ENCODE measurements at places on chromosomes 13 and 19. TPM values are rescaled to one million over a fixed set of nuclear protein-coding genes. Genes with fewer than 3 reads are reported as not detected.

GRCh38 chr19:38736413-38737280 lies 7.6 kb downstream of the CAPN12 start:
- H3K27ac ChIP-seq, result peak overlapping the region; percentile 43
- H3K4me3 ChIP-seq, result peak overlapping the region; percentile 45
- peaks cover 41% of the 10 kb centered on the region for H3K4me1 ChIP-seq
- DNase-seq, result peak; percentile 81

Gene C13orf42
- total RNA-seq, result not detected

DNA sequence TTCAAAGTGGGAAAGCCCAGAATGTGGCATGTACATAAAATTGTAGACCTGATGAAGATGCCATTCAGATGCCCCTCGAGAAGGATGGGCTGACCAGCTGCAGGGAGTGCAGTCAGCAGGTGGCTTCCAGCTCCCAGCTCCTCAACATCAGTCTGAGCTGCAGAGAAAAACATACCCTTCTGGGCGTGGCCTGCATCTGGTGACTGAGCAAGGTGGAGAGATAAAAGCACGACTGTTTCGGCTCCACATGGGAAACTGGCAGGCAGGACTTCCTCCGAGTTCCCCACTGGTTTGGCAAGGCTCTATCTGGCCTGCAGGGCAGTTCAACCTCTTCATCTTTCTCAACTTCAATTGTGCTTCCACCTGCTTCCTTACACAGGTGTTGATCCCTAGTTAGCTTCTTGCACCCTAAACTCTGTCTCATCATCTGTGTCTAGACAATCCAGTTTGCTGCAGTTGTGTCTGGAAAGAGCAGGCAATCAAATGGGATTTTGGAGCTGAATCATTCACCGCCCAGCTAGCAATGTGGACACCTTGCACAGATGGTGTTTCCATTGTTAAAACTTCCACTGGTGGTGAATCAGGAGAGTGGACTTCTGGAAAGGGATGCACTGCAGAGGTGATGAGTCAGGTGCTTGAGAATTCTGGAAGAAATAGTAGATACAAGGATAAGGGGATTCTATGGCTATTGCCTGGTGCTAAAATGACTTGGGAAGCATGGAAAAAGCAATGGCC lies 56.8 kb downstream of the POLR1D start:
- no peak overlapping the region for H3K4me3 ChIP-seq
- H3K4me1 ChIP-seq, result no peaks in the 10 kb centered on the region
- no peaks in the 10 kb centered on the region for H3K36me3 ChIP-seq
- no peaks in the 10 kb centered on the region for H3K27me3 ChIP-seq
- no peak overlapping the region for H3K27ac ChIP-seq

GRCh38 chr13:51737609-51738008 lies 66.4 kb downstream of the DHRS12 start:
- H3K4me1 ChIP-seq, result peaks cover 41% of the 10 kb centered on the region
- no peak overlapping the region for H3K4me3 ChIP-seq
- no peaks in the 10 kb centered on the region for H3K27me3 ChIP-seq
- DNase-seq, result no peak
- no peak overlapping the region for H3K27ac ChIP-seq
- H3K36me3 ChIP-seq, result peaks cover 12% of the 10 kb centered on the region

- H3K4me3 ChIP-seq, result no peak overlapping the region
- H3K27ac ChIP-seq, result no peak overlapping the region
- H3K4me1 ChIP-seq, result no peaks in the 10 kb centered on the region
These were observed 449.2 kb downstream of the TSHZ3 start for GRCh38 chr19:30900051-30900450.

DNA sequence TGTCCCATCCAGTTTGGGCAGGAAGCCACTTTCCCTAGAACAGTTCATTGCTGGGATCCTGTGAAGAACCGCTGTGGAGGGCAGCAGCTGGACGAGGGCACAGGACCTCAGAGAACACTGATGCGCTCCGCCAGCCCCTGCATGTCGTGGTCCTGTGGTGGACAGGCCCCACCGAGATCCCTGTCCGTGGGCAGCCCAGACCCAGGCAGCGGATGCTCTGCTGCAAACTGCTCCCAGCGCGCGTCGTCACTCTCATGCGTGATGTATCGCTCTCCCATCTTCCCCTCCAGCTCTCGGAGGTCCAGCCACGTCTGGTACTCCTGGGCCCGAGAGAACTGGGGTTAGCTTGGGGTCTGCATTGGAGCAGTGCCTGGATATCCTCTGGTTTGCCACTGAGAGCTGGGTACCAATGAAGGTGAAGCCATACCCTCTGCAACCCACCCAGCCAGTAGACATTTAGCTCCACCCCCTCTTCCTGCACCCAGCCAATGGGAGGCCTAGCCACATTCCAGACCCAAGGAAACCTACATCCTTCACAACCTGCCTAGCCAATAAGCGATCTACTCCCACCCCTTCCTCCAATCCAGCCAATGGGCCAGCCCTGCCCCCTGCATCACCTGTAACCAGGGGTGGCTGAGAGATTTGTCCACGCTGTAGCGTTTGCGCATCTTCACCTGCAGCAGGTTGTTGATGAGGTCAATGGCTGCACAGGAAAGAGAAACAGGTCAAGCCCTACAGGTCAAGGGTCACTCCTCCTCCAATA lies 13.6 kb upstream of the DACT3 start:
- no peaks in the 10 kb centered on the region for H3K4me1 ChIP-seq
- H3K36me3 ChIP-seq, result peaks cover 69% of the 10 kb centered on the region
- no peak overlapping the region for H3K4me3 ChIP-seq
- no peak for DNase-seq

Gene FGF21
- not detected for total RNA-seq

Gene ZNF442
- 2.2 TPM for total RNA-seq

Gene NCCRP1
- 420 TPM for total RNA-seq

DNA sequence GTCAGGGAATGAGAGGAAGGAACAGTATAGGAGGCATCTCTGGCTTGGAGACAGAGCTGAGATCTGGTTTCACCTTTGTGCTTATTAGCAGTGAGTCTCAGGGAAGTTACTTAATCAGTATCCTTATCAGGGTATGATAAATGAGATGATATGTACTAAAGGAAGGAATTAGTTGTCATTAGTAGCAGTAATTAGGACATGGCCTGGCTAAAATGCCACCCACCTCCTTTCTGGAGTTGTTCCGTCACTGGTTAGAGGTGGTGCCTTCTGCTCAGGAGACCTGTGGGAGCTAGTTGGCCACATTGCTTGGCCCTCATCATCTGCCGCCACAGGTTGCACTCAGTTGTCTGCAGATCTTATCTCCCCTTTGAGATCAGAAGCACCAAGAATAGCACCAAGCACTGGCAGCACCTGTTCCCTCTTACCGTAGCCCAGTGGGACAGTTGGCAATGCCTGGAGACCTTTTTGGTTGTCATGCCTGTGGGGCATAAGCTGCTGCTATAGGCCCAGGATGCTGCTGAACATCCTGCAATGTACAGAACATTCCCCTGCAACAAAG lies 4.7 kb downstream of the GPATCH1 start:
- H3K4me1 ChIP-seq, result peaks cover 14% of the 10 kb centered on the region
- no peak for DNase-seq
- no peak overlapping the region for H3K27ac ChIP-seq

DNA sequence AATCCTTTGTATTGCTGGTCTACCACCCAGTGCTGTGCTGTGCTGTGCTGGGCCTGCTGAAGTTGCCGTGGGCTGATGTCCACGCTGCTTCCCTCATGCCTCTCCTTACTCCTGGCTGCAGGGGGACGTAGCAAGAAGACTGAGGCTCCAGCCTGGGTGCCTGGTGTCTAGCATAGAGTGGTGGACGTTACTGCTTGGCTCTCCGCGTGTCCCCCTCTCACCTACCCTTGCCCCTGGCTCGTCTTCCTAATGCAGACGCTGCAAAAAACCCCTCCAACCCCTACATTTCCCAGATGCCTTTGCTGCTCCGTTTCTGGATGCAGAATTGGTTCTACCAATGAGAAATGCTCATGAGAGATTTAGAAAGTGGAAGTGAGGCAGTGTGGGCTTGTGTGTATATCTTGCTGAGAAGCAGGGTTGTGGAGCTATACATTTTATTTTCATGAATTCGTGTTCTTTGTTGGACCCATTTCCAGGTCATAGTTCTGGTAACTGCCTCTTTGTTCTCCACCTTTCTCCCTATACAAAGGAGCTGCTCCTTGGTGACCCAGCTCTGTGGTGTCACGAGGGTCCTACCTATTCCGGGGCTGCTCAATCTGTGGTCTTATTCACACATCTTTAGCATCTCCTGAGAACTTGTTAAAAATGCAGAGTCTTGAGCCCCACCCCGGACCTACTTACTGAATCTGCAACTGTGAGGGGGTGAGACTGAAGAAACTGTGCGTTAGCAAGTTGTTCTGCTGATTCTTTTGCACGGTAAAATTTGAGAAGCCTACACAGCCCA lies 7.9 kb upstream of the DENND1C start:
- DNase-seq, result no peak
- H3K36me3 ChIP-seq, result no peaks in the 10 kb centered on the region
- no peak overlapping the region for H3K4me3 ChIP-seq
- H3K27me3 ChIP-seq, result no peaks in the 10 kb centered on the region
- no peak overlapping the region for H3K27ac ChIP-seq
- H3K4me1 ChIP-seq, result no peaks in the 10 kb centered on the region

Gene IZUMO2
- not detected for total RNA-seq

Gene ALKBH7
- 34.1 TPM for total RNA-seq

Gene MRPL57
- total RNA-seq, result 23.4 TPM

GRCh38 chr19:35130761-35131720 lies 3.8 kb downstream of the LGI4 start:
- peak overlapping the region; percentile 5 for H3K4me3 ChIP-seq
- no peaks in the 10 kb centered on the region for H3K36me3 ChIP-seq
- DNase-seq, result no peak
- H3K27ac ChIP-seq, result no peak overlapping the region
- peaks cover 53% of the 10 kb centered on the region for H3K4me1 ChIP-seq

Gene TUBB4A
- total RNA-seq, result 2.1 TPM

DNA sequence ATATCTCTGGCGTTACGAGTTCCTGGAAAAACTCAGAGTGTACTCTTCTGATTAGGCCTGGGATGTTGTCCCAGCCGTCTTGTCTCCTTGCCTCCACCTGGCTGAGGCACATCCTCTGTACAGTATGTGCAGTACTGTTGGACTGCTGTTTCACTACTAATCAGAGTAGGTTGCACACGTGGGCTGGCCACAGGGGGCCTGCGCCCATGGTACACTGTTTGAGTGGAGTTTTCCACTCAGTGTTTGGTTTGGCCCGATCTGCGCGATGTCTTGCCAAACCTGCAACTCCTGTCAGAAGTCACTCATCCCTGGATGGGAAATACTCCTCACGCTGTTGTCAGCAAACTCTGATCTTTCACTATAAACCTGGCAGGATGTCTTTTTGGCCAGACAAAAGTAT lies 189.6 kb upstream of the CSNK1A1L start:
- no peak overlapping the region for H3K27ac ChIP-seq
- no peaks in the 10 kb centered on the region for H3K27me3 ChIP-seq
- peaks cover 8% of the 10 kb centered on the region for H3K4me1 ChIP-seq
- no peak overlapping the region for H3K4me3 ChIP-seq
- DNase-seq, result no peak

DNA sequence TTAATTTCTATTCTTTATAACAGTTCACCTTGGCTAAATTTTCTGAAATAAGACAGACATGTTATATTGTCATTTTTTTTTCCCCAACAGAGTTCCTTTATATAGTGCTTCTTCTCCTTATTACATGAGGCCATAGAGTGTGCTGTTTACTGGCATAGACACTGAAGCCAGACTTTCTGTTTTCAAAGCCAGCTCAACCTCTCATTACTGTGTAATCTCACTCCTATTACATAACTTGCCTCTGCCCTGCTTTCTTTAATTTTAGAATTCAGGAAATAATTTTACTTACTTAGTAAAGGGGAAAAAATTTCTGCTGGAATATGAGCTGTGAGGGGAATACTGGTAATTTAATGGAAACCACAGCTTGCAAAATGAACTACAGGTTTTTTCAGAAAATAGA lies 1380.4 kb downstream of the SLITRK1 start:
- H3K27ac ChIP-seq, result no peak overlapping the region
- no peaks in the 10 kb centered on the region for H3K36me3 ChIP-seq
- no peaks in the 10 kb centered on the region for H3K4me1 ChIP-seq
- DNase-seq, result no peak
- no peaks in the 10 kb centered on the region for H3K27me3 ChIP-seq
- no peak overlapping the region for H3K4me3 ChIP-seq

- peak; percentile 67 for DNase-seq
- no peak overlapping the region for H3K27ac ChIP-seq
- peaks cover 6% of the 10 kb centered on the region for H3K27me3 ChIP-seq
- peaks cover 8% of the 10 kb centered on the region for H3K4me1 ChIP-seq
- no peak overlapping the region for H3K4me3 ChIP-seq
These were observed 221.2 kb downstream of the ZNF536 start for GRCh38 chr19:30593356-30593755.

- no peaks in the 10 kb centered on the region for H3K4me1 ChIP-seq
These were observed at the start of gene KIR2DL4 for GRCh38 chr19:54803410-54803809. Gene KIR2DL4, plus strand, starts transcription at chr19:54803610. Its CDS starts 42 bp downstream, at chr19:54803652.

DNA sequence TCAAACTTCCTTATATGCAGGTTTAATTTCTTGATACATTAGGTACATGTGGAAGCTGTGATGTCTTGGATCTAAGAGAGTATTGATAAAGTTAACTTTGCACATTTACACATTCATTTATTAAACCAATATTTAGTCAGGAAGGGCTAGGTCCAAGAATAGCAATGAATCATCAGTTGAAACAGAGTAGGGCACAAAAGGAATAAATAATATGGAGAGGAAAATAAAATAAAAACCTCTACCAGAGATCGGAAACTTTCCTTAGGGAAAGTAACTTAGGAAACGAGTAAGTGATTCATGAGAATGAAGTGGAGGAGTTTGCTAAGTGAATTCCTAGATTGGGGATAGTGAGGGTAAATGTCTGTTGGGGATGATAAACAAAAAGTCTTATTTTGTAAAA lies 259.4 kb upstream of the DACH1 start:
- no peak for DNase-seq
- H3K36me3 ChIP-seq, result no peaks in the 10 kb centered on the region
- H3K4me3 ChIP-seq, result no peak overlapping the region

GRCh38 chr13:24788538-24788937 lies 24.6 kb downstream of the RNF17 start:
- H3K27ac ChIP-seq, result no peak overlapping the region
- H3K4me3 ChIP-seq, result no peak overlapping the region
- no peaks in the 10 kb centered on the region for H3K4me1 ChIP-seq
- DNase-seq, result no peak
- no peaks in the 10 kb centered on the region for H3K27me3 ChIP-seq

DNA sequence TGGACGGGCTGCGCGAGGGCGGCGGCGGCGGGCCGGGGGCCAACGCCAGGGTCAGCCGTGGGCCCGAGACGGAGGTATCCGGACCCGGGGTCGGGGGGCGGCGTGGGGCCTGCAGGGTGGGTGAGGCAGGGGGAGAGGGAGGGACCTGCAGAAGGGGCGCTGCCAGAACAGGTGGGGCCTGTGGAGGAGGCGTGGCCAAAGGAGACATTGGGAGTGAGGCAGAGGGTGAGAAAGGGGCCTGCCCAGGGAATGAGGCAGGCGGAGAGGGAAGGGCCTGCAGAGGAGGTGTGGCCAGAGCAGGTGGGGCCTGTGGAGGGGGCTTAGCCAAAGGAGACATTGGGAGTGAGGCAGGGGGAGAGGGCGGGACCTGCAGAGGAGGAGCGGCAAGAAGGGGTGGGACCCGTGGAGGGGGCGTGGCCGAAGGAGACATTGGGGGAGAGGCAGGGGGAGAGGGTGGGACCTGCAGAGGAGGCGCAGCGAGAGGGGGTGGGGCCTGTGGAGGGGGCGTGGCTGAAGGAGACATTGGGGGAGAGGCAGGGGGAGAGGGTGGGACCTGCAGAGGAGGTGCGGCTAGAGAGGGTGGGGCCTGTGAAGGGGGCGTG lies 4.2 kb downstream of the PRR36 start:
- DNase-seq, result no peak
- peak overlapping the region; percentile 51 for H3K4me3 ChIP-seq
- H3K36me3 ChIP-seq, result no peaks in the 10 kb centered on the region
- peaks cover 73% of the 10 kb centered on the region for H3K4me1 ChIP-seq
- H3K27ac ChIP-seq, result peak overlapping the region; percentile 77
- H3K27me3 ChIP-seq, result peaks cover 38% of the 10 kb centered on the region
